Aorta (tissue), 5 donors: ENCODE measurements at places on chromosomes 2 and 18. TPM values are rescaled to one million over a fixed set of nuclear protein-coding genes. Genes with fewer than 3 reads are reported as not detected.

GRCh38 chr18:62485684-62486083 lies 37.1 kb upstream of the ZCCHC2 start:
- H3K36me3 ChIP-seq: no peaks in the 10 kb centered on the region
- no peak overlapping the region for H3K4me3 ChIP-seq
- H3K27ac ChIP-seq: no peak overlapping the region
- DNase-seq: no peak

DNA sequence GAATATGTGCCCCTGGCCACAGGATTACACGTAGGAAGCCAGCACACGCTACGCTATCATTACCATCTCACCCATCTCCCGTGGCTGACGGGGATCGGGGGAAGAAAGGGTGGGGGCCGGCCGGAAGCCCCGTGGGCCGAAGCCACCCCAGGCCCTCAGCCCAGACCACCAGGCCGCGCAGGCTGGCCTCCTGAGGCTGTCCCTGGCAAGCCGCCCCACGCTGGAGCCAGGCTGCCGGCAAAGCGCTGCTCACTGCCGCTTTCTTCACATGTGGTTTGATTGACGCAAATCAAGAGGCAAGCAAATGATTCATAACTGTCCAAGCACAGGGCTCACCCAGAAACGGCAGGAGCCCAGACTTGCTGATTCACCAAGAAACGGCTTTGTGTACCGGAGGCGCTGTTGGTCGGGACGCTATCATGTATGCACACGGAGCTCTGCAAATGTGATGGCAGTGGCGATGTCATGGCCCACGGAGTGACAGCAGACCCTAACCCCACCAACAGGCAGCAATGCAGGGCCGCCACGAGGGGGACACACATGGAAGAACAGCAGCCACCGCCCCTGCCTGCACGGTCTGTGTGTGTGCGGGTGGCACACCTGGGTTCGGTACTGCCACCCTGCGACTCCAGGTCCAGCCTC lies 125.7 kb downstream of the HDAC4 start:
- peak; percentile 90 for DNase-seq
- no peaks in the 10 kb centered on the region for H3K27me3 ChIP-seq
- H3K4me3 ChIP-seq: no peak overlapping the region
- H3K4me1 ChIP-seq: no peaks in the 10 kb centered on the region

RUFY4 gene
- total RNA-seq: 0.39 TPM

PTPRN gene
- total RNA-seq: not detected

DNA sequence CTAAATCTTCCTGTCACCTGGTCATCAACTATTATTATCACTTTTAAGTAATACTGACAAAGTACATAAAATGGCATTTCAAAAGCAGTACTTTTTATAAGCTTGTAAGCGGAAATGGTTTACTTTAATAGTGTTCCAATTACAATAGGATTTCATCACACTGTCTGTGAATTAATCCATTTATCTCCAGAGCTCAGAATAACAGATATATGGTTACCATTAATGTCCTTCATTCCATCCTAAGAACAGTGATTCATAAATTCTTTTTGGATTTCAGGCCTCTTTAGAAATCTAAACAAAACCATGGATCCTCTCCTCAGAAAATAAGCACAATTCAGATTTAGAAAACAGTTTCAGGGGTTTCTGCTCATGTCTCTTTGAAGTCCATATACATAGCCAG lies 68.4 kb downstream of the PID1 start:
- no peaks in the 10 kb centered on the region for H3K27me3 ChIP-seq
- no peak overlapping the region for H3K27ac ChIP-seq
- peaks cover 2% of the 10 kb centered on the region for H3K36me3 ChIP-seq
- H3K4me3 ChIP-seq: no peak overlapping the region

TUBA3E gene
- total RNA-seq: not detected

GRCh38 chr18:23673725-23674124 lies 11.0 kb upstream of the ANKRD29 start:
- H3K27ac ChIP-seq: no peak overlapping the region
- no peak overlapping the region for H3K4me3 ChIP-seq
- H3K27me3 ChIP-seq: no peaks in the 10 kb centered on the region

GRCh38 chr2:78145395-78145996 lies 623.3 kb upstream of the LRRTM4 start:
- H3K4me3 ChIP-seq: no peak overlapping the region
- H3K4me1 ChIP-seq: no peaks in the 10 kb centered on the region
- no peaks in the 10 kb centered on the region for H3K27me3 ChIP-seq
- no peaks in the 10 kb centered on the region for H3K36me3 ChIP-seq
- no peak for DNase-seq

- H3K27me3 ChIP-seq: no peaks in the 10 kb centered on the region
- H3K27ac ChIP-seq: no peak overlapping the region
- no peaks in the 10 kb centered on the region for H3K36me3 ChIP-seq
- no peaks in the 10 kb centered on the region for H3K4me1 ChIP-seq
- H3K4me3 ChIP-seq: no peak overlapping the region
- no peak for DNase-seq
Observed at GRCh38 chr2:108139521-108139920, 100.2 kb upstream of the SULT1C3 start.

RMND5A gene
- total RNA-seq: 27.2 TPM

GPR17 gene
- 0.16 TPM for total RNA-seq

GRCh38 chr2:85564144-85564563 lies 2.9 kb upstream of the GGCX start:
- DNase-seq: no peak
- H3K4me1 ChIP-seq: no peaks in the 10 kb centered on the region
- no peaks in the 10 kb centered on the region for H3K36me3 ChIP-seq
- H3K4me3 ChIP-seq: no peak overlapping the region

GRCh38 chr2:177334940-177335543 lies 57.5 kb upstream of the AGPS start:
- no peak overlapping the region for H3K27ac ChIP-seq
- H3K27me3 ChIP-seq: no peaks in the 10 kb centered on the region
- no peak overlapping the region for H3K4me3 ChIP-seq
- no peak for DNase-seq
- no peaks in the 10 kb centered on the region for H3K36me3 ChIP-seq
- no peaks in the 10 kb centered on the region for H3K4me1 ChIP-seq

- no peak overlapping the region for H3K27ac ChIP-seq
- no peak for DNase-seq
- H3K4me3 ChIP-seq: no peak overlapping the region
- H3K4me1 ChIP-seq: no peaks in the 10 kb centered on the region
- no peaks in the 10 kb centered on the region for H3K36me3 ChIP-seq
- H3K27me3 ChIP-seq: no peaks in the 10 kb centered on the region
Observed at GRCh38 chr18:48228841-48229240, 180.3 kb downstream of the ZBTB7C start.

TOGARAM2 gene
- total RNA-seq: 0.65 TPM

GRCh38 chr2:169069341-169069740 lies at the start of gene DHRS9:
Gene DHRS9 (plus strand): TSS chr2:169069563. CDS start chr2:169081582, 12,019 bp downstream.
- H3K36me3 ChIP-seq: no peaks in the 10 kb centered on the region
- no peak within 1 kb of the TSS for H3K27ac ChIP-seq
- no peaks in the 10 kb centered on the region for H3K27me3 ChIP-seq
- DNase-seq: peak; percentile 43
- H3K4me3 ChIP-seq: no peak within 1 kb of the TSS

DNA sequence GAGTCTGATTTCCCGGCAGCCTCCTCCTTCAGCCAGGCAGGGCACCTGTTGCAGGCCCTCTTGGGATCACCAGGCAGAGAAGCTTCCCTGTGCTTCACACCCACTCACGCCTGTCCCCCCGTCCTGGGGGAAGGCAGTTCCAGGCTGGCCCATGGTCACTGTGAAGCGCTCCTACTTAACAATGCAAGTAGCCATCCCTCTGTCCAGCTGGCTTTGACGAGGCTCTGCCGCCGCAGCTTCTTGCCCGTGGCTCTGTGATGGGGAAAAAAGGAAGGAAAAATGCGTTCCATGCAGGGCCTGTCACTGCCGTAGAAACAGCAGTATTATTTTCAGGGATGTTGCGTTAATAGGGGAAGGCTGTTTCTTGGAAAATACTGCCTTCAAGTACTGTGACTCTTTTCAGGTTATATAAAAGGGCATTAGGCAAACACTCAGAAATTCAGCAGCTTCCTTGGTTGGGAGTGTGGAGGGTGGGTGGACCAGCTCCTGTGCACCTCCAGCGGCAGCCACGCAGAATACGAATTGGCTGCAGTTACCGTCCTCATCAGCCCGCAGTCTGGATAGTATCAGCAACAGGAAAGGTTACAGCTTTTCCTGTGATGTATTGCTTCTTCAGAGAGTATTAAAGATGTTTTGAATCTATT lies 232.3 kb downstream of the KLHL29 start:
- no peaks in the 10 kb centered on the region for H3K27me3 ChIP-seq
- H3K27ac ChIP-seq: no peak overlapping the region
- no peak overlapping the region for H3K4me3 ChIP-seq
- no peaks in the 10 kb centered on the region for H3K36me3 ChIP-seq
- no peak for DNase-seq

SATB2 gene
- 14.5 TPM for total RNA-seq

LRP1B gene
- 0.33 TPM for total RNA-seq

DNA sequence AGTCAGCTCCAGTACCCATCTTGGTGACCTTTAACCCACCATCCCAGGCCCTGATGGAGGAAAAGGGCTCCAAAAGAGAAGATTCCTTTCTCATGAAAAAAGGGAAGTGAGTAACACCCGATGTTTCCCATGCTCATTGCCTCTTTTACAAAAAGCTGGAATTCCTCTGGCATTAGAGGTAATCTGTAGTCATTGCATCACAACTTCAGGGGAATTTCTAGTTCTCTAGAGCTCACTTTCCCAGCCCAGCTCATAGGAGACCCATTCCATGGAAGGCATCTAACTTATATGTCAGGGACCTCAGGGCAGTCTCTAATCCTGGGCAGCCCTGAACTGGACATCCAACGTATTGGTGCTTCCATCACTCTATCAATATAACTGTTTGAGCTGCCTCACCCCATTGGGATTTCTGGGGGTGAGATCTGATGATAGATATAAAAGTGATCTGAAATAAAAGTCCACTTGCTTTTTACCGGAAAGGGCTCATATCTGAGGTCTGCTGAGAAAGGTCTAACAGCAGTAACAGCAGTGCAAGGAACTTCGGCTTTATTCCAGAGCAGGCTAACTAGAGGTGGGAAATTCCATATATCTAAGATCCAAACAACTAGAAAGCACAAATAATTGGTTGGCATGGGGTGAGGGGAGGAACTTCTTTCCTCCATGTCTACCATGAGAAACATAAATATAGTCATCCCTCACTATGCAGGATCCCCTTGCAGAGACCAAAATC lies 106.1 kb downstream of the ETAA1 start:
- H3K4me1 ChIP-seq: no peaks in the 10 kb centered on the region
- no peak for DNase-seq
- H3K4me3 ChIP-seq: no peak overlapping the region
- no peaks in the 10 kb centered on the region for H3K27me3 ChIP-seq

DNA sequence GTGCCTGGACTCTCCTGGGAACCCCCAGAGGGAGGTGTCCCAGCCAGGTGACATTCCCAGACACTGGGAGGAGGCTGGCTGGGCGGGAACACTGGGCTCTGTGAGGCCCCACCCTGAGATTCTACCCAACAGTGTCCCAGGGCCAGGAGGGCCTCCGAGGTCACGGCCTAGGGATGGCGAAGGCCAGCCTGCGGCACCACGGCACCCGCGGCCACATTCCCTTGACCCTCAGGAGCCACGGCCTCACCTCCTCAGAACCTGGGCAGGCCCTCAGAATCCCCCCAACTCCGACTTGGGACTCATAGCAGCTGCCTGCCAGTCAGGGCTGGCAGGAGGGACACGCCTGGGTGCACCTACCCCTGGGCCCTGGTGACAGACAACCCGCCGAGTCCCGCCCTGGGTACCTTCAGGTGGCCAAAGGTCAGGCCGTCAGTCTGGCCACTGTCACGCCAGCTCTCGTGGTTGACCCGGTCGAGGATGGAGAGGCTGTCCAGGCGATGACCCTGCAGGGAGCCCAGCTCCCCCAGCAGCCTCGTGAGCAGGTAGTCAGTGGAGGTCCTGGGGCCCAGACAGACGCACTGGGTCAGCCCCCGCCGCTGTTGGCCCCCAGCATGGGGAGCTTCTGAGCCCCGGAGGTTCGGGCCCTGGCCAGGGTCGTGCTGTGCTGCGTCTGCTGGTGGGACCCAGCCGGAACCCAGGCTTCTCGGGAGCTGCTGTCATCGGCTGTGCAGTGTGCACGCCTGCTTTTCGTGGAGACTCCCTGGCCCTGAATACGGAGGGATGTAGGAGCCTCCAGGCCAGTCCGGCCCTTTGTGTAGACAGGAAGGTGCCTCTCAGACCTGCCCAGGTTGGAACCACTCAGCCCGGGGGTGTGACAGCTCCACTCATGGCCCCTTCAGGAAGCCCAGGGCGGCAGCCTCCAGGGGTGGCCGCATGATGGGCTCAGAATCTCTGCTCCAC lies 6.1 kb downstream of the MAB21L4 start:
- DNase-seq: no peak
- H3K36me3 ChIP-seq: no peaks in the 10 kb centered on the region
- no peak overlapping the region for H3K4me3 ChIP-seq
- no peak overlapping the region for H3K27ac ChIP-seq
- H3K27me3 ChIP-seq: no peaks in the 10 kb centered on the region
- H3K4me1 ChIP-seq: no peaks in the 10 kb centered on the region

UGT1A8 gene
- not detected for total RNA-seq
